ENCODE measurements at places on chromosomes 5 and 9.

GRCh38 chr5:125835293-125836172, 587.7 kb upstream of the GRAMD2B start:
- peak; percentile 10 for DNase-seq

DNA sequence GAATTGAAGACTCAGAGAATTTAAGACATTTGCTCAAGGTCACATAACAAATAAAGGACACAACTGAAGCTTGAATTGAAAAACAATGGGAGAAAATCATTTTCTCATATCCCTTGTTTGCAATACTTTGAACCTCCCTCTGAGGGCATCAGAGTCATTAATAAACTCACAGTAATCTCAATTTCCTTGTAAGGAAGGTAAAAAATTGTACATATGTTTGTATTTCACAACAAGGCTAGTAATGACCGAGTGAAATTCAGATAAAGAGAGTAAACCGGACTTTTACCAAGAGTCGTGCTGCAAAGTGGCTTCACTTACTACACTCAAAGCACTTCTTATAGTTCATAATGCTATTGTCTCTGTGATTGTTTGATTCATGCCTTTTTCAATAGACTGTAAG, 665.0 kb downstream of the NR2F1-AS1 start:
- DNase-seq, result peak; percentile 4

DNA sequence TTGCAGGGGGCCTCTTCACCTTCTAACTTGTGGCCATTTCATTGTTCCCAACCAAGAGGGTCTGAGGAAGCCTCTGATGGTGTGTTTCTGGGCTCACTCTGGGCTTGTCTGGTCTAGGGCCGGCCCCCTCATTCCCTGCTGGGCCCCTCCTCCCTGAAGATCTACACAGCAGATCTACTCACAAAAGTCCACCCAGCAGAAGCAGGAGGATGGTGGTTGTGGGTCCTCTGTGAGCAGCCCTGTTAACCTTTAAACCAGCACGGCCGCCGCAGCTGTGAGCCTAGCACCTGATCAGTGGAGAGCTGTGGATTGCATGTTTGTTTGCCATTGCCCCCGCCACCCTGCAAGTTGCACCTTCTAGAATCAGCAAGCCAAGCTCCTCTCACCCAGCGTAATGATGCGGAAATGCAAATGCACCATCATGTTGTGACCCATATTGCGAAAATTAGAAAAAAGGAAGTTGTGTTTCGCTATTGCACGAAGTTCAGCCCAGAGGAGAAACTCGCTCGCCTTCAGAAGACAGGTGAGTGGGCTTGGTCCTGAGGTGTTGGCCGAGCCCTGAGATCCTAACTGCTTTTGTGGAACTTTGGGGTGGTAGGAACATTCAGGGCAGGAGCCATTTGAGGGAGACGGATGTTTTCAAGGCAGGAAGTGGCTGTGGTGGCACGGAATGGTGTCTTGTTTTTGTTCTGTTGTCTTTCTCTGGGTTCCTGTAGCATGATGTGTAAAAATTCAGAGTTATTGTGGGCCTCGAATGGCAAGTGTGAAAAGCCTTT, 16.7 kb downstream of the FGD3 start:
- DNase-seq, result no peak

DNA sequence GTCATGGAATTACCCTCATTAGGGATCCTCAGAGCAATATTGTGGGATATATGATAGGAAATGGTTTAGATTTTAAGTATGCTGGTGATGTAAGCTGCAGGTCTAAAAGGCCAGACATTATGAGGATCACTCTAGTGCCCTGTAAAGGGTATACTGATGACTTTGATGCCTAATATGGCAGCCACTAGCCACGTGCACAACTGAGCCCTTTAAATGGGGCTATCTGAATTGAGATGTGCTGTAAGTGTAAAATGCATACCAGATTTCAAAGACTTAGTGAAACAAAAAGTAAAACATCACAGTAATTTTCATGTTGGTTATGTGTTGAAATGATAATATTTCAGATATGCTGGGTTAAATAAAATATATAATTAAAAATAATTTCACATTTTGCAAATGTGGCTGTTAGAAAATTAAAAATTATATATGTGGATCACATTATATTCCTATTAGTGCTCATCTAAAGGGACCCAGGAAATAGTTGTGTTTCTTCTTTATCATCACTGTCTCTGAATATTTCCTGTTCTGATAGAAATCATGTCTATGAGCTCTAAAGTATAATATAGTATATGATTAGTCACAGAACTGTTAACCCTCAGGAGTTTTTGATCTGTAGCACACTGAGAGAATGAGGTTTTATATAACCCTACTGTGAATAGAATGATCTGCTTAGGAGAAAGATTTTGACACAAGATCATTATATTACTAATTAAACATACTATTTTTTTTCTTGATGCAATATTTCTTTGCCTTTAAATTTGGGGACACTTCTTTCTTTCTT, 50.1 kb downstream of the OSTF1 start:
- no peak for DNase-seq

- DNase-seq, result peak; percentile 81
Observed at GRCh38 chr5:83095957-83096539, 18.7 kb downstream of the XRCC4 start.

DNA sequence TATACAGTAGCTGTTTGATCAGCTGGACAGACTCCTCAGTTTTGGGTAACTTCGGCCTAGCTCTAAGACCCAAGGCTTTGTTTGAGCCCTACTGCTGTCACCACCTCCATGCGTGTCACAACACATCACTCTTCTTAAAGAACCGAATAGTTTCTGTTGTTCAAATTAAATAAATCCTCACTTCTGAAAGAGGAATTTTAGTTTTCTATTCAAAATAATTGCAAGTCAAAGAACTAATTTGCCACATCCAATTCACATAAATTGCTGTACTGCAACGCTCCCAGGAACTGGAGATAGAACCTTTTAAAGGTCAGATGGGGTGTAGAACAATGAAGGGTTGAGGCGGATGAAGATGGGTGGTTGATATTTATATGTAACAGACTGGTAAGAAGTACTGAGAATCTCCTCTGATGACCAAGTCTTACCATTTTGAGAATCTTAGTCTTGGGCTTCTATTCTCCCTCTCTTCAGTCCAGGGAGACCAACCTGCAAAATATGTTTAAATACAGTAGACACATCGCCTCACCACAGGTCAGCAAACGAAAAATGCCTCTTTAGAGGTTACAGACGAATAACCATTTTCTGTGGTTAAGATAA, 1.6 kb downstream of the NREP start:
- no peak for DNase-seq

DNA sequence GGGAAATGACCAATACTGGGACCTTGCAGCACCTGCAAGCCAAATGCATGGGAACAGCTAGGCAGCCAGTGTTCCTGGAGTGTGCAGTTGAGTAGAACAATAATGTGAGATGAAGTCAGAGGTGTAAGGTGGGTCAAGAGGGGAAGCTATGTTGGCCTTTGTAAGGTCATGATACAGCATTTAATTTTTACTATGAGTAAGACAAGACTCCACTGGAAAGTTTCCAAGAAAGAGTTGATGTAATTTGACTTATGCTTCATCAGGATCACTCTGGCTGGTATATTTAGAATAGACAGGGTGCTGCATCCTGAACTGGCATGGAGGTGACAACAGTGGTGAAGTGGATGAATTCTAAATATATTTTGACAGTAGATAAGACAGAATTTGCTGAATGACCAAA, 744.8 kb downstream of the KCTD16 start:
- peak; percentile 0 for DNase-seq

GRCh38 chr9:92590377-92590776, 54.6 kb upstream of the ECM2 start:
- peak; percentile 80 for DNase-seq

- no peak for DNase-seq
Observed at GRCh38 chr9:116574027-116574679, 113.0 kb upstream of the TRIM32 start.

- no peak for DNase-seq
Observed at GRCh38 chr5:127985811-127986325, 97.7 kb upstream of the SLC12A2 start.

DNA sequence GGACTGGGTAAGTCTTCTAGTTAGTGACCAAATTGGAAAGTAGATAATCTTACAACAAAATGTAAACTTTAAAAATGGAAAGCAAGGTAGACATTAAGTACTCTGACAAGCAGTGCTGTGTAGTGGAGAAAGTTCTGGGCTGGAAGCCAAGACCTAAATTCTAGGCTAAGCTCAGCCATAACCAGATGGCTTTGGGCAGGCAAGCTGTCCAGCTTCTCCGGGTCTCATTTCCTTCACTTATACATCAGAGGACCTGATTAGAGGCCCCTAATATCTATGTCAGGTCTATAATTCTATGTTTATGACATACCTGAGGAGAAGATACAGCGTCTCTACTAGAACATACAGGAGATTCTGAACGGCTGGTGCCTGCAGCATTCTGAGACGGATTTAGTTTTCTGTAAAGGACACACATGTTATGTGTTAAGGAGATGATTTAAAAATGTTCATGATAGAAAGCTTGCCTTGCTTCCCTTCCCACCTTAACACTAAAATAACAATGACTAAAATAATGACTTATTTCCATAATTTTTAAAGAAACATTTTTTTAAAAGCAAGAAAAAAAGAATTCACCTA, 61.2 kb downstream of the ELL2 start:
- peak; percentile 28 for DNase-seq

DNA sequence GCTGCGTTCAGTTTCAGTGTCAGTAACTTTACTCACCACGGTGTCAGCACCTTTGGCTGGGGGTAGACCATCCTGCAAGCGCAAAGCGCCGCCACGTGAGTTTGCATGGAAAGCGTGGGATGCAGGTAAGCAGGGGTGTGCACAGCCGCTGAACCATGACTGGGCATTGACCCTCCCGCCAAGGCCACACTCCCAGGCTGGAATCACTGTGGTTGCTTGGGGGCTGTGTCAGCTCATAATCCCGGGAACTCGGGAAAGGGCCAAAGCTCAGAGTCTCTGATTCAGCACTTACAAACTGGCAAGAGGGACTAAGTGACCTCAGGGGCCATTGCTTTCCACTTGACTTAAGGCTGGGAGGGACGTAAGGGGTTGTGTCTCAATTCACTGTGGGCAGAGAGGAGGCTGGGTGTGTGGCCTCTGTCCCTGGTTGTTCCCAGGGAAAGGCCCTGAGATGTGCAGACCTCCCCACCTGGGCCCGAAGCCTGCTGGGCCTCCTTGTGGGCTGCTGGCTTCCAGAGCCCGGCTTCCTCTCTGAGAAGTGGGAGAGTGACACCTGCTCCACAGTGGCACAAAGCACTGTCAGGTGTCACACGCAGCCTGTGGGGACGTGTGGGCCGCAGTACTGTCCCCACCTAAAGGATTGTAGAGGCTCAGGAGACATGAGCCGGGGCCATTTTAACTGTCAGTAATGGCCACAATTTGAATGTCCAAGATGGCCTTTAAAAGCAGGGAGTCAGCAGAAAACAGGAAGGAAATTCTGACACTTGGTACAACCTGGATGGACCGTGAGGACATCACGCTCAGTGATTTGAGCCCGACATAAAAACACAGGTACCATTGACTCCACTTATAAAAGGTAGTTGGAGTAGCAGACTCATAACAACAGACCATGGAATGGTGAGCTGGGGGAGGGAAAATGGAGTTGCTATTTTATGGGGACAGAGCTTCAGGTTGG, 16.7 kb downstream of the ABO start:
- no peak for DNase-seq

GRCh38 chr9:129770741-129771140, 17.9 kb upstream of the PTGES start:
- DNase-seq, result no peak

DNA sequence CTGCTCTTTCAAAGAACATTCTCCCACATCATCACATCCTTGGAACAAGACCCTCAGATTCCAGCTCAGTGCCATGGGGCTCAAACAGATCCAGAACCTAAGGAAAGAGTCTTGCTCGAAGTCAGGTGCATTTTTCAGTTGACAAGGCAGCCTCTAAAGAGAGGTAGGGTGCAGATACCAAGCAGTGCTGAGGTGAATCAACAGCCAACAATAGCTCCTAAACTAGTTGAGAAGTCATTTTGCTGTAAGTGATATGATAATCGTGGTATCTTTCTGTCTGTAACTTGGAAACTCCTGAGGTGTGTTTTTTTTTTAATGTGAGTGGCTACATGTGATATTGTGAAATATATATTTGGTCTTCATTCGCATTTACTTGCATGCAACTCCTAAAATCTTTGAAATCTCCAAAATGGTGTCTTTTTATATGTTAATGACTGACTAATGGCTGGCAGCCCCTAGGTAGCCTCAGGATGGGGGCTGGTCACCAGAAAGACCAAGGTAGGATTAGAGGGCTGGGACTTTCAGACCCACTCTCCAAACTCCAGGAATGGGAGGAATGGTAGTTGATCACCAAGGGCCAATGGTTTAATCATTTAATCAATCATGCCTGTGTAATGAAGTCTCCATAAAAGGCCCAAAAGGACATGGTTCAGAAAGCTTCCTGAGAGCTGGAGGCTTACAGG, 96.6 kb downstream of the SERINC5 start:
- no peak for DNase-seq

DNA sequence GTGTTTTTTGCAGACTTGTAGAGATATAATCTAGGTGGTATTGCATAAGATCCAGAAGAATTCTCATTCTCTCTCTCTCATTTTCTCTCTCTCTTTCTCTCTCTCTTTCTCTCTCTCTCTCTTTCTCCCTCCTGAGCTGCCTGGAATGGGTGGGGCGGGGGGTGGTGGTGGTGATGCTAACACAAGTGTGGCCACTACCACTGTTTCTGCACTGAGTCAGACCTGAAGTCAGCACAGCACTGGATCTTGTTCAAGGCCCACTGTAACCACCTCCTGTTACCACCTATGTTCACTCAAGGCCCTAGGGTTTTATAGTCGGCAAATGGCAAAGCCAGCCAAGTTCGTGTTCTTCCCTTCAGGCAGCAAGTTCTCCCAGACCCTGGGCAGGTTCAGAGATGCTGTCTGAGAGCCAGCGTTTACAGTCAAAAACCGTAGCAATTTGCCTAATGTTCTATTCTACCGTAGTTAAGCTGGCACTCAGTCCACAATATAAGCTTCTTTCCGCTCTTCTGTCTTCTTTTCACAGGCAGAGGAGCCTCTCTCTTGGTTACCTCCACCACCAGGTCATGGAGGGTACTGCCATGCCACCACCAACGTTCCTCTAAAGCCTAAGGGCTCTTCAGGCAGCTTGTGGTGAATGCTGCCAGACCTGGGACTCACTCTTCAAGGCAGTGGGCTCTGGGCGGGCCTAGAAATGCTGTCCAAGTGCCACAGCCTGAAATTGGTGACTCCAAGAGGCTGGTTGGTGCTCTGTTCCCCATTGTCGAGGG, 235.7 kb upstream of the PRR16 start:
- DNase-seq, result no peak

- DNase-seq, result no peak
Observed at GRCh38 chr9:125565126-125565525, 141.9 kb downstream of the MAPKAP1 start.

DNA sequence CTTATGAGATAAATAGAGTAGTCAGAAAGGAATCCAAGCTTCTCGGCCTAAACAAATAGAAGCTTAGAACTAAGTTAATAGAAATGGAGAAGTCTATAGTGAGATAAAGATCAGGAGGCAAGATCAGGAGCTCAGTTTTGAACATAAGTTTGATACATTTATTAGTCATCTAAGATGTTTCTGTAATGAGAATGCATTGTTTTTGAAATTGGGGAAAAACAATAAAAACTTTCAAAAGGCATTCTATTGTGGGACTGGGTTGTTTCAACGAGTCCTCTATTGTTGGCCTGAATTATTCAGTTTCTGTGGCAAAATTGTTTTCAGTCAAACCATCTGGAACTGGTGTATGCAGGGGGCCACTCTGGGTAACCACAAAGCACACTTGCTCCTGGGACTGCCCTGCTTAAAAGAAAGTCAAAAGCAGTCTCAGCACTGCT, 181.0 kb upstream of the CLINT1 start:
- no peak for DNase-seq

All from stromal cell of bone marrow (primary cell).